ENCODE measurements at places on chromosomes 13 and 19. TPM values are rescaled to one million over a fixed set of nuclear protein-coding genes. Genes with fewer than 3 reads are reported as not detected.

The OR7A5 gene
- not detected for total RNA-seq

DNA sequence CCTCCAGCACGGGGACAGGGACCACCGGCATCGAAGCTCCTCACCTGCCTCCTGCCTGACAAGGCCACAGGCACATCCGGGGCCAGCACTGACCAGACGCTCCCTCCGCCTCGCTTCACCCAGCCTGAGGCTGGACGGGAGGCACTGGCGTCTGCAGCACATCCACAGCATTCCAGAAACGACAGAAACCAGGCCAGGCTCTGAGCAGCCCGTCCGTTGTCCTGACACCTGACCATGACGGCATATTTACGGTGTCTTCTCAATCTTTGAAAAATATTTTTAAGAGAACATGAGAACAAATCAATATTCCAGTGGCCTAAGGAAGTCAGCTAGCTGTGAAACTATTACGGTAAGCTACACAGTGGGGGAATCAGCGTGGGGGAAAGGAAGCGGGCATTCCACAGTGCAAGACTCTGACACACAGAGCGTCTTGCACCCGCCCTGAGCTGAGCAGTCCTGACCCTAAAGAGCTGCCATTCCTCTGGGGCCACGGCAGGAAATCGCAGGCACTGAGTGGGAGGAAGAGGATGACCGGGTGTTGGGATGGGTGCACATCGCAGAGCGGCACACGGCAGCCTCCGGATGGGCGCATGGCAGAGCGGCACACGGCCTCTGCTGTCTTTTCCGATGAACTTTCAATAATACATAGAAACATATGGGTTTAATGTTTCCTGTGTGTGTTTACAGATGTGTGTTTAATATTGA, 26.8 kb downstream of the RASA3 start:
- no peak for DNase-seq

DNA sequence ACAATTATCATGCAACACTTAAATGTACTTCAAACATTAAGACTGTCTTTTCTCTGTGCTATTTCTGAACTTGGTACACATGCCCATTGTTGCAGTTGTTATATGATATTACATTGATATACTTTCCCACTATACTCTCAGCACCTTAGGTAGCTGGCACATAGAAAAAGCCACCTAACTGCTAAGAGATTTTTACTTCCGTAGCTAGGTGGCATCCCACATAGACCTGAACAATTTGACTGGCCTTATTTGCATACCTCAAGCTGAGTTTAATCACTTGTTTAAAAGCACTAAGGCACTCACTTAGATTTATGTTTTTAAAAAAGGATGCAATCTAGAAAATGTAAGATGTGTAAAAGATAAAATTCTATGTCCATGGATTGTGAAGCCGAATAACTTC, 194.2 kb downstream of the POU4F1 start:
- DNase-seq, result no peak

DNA sequence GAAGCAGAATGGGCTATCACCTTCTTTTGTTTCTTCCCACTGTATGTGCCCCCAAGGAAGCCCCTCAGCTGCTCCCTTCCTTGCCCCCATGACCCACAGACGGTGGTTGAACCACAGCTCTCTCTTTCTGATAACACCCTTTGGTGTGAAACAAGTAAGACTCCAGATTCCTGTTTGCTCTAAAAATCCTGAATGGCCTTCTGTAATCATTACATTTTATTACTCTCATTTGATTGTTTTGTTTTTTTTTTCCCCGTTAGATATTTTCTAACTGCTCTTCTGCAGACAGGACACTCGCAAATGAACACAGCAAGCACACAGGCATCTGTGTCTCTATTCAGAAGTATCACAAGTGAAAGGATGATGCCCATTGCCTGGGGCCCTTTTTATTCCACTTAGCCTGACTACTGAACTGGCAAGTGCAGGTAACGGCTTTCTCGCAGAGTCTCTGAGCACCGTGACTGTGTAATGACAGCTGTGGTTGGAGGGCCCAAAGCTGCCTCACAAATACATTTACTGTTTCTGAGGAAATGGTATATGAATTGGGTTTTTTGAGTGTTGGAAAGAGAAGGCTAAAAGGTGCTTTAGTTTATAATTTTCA, 59.3 kb downstream of the OXGR1 start:
- DNase-seq, result no peak

DNA sequence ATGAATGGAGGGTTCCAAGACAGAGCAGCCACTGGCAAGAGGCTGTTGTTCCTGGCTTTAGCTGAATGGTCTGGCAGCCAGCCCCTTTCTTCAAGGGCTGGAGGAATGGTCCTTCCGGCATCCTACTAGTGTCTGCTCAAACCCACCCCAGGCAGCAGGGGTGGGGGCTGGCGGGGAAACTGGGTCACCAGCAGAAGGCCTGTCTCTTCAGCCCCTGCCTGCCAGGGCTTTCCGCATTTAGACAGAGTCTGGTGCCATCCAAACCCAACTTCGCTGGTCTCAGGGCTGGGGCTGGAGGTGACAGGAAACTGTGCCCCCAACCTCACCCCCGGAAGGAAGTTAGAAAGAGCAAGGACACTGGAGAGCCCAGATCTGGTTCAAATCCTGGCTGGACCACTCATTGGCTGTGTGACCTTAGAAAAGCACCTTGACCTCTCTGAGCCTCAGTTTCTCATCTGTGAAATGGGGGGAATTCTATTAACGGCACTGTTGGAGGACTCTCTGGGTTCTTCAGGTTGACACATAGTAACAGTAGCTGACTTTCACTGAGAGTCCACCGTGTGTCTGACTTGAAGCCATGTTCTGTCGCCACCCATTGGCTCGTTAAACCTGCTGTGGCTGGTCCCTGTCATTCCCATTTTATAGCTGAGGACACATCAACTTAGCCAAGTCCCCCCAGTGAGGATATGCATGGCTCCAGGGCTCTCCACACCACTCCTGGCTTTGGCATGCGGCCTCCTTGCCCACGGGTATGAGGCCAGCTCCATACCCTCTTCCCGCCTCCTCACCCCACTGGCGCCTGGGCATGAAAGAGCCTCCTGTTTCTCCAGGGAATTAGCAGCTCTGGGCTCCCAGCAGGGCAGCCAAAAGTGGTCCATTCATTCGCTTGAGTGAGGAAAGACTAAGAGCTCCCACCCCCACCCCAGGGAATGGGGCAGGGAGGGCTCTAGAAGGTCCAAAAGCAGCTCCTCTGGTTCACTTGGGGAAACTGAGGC, 2.5 kb upstream of the NR2C2AP start:
- no peak for DNase-seq

The FGF9 gene
- 0.40 TPM for total RNA-seq

- DNase-seq, result no peak
Measured at GRCh38 chr19:17358395-17358794, 18.7 kb downstream of the PLVAP start.

- peak; percentile 30 for DNase-seq
Measured at GRCh38 chr13:50437252-50437651, 406.2 kb downstream of the DLEU7 start.

The CYP2A6 gene
- total RNA-seq, result not detected

- DNase-seq, result no peak
Measured at GRCh38 chr19:8938576-8938975, 71.6 kb downstream of the MUC16 start.

The ITGBL1 gene
- not detected for total RNA-seq

GRCh38 chr19:48798937-48799336, 11.9 kb downstream of the BCAT2 start:
- no peak for DNase-seq

The ADGRE3 gene
- total RNA-seq, result not detected

DNA sequence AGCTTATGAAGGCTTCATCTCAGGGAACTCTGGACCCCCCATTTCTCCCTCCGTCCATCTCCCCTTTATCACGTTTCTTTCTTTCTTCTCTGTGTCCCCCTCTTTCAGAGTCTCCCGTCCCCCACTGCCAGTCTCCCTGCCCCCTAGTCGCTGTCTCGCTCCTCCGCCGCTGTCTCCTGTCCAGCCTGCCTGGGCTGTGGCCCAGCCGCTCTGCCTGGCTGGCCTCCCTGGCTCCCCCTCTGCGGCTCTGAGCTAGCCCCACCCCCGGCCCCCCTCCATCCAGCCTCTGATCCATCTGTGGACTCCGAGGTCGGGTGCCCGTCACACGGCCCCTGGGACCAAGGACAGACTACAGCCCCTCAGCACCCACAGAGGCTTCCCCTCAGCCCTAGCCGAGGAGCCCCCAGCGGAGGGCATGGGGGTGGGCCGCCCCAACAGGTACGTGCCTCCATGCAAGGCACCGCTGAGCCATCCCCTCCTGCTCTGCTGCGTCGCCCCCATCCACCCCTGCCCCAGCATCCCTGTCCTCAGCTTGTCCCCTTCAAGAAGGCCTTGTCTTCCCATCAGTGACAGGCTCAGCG, 1.1 kb upstream of the KCNJ14 start:
- no peak for DNase-seq

DNA sequence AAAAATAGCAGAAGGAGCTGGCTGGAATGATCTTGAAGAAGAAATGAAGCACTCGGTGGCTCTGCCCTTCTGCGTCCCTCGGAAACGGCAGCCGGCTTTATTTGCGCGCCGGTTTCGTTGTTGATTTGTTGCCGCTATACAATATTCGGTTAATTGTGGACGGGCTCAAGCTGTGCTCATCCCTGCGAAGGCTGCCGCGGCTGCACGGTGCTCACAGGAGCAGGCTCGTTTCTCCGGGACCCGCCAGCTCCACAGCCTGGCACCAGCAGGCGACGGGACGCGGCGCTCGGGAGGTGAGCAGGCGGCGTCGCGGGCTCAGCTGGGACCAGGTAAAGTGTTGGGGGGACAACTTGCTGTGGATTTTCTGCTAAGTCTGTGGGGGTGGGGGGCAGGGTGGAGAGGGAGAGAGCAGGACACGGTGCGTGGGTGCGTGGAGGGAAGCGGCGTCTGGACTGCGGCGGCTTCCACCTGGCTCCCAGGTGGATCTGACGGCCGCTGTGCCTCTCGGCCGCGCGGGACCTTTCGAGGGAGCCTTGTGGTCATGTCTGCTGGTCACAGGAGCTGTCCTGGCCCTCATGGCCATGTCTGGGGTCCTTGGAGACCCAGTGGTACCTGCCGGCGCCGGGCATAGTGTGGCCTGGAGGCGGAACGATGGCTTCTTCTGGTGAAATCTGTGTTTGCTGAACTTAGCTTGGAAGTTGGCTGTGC, 90.9 kb downstream of the TEX29 start:
- no peak for DNase-seq

GRCh38 chr19:10686661-10687517, 14.3 kb upstream of the QTRT1 start:
- no peak for DNase-seq
